Bone marrow (tissue), 2 donors: ENCODE measurements at places on chromosomes 7 and 10.

GRCh38 chr7:6160191-6160623, 112.2 kb downstream of the CYTH3 start:
- no peak for DNase-seq

GRCh38 chr10:76287856-76288255, 856.4 kb downstream of the LRMDA start:
- no peak for DNase-seq

DNA sequence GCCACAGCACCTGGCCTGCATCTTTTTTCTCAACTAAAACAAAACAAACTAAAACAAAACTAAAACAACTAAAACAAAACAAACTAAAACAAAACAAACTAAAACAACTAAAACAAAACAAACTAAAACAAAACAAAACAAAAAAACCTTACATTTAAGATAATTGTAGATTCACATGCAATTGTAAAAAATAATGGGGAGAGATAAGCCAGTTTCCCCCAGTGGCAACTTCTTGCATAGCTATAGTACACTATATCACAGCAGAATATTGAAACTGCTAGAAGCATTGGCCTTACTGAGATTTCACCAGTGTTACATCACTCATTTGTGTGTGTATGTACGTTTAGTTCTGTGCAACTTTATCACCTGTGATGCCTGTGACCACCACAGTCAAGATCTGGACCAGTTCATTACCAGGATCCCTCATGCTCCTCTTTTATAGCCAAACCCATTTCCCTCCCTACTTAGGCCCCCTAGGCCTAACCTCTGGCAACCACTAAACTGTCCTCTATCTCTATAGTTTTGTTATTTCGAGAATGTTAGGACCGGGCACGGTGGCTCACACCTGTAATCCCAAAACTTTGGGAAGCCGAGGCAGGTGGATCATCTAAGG, 9.3 kb downstream of the FXYD4 start:
- no peak for DNase-seq

DNA sequence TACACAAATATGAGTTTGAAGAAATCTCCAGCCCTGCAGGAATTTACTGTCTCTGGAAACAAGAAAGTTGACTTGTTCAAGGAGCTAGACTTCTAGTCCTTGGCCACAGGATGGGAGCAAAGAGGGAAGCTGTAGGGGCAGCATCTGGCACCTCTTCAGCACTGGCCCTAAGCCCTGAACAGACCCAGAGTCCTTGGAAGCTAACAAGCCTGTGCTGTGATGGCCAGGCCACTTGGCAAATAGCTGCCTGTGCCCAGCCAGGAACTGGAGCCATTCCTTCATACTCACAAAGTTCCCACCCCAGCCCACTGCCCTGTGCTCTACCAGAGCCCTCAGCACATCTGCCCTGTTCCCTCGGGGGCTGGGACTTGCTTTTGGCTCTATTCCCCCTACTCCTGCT, 9.4 kb upstream of the COL13A1 start:
- DNase-seq, result no peak

DNA sequence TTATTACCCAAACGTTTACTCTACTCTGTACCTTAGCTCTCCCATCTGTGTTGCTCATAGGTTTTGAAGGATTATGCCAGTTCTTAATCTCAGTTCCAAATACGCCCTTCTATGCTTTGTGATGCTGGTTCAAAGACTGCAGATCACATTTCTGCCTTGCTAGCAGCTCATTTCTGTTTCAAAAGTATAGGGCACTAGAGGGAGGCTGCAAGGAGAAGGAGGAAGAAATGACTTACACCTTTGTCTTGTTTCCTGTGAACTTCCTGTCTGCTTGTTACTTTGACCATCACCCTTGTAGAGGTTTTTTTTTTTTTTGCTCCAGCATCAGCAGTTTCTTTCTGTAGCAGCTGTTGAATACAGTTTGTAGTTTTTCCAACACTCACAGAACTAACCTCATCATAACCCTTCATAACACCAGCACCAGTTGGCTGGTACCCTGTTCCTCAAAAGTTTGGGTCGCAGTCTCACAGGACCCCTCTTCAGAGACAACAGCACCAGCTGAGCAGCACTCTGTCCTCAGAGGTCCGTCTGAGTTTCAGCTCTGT, 16.5 kb downstream of the SLK start:
- DNase-seq, result peak; percentile 87

DNA sequence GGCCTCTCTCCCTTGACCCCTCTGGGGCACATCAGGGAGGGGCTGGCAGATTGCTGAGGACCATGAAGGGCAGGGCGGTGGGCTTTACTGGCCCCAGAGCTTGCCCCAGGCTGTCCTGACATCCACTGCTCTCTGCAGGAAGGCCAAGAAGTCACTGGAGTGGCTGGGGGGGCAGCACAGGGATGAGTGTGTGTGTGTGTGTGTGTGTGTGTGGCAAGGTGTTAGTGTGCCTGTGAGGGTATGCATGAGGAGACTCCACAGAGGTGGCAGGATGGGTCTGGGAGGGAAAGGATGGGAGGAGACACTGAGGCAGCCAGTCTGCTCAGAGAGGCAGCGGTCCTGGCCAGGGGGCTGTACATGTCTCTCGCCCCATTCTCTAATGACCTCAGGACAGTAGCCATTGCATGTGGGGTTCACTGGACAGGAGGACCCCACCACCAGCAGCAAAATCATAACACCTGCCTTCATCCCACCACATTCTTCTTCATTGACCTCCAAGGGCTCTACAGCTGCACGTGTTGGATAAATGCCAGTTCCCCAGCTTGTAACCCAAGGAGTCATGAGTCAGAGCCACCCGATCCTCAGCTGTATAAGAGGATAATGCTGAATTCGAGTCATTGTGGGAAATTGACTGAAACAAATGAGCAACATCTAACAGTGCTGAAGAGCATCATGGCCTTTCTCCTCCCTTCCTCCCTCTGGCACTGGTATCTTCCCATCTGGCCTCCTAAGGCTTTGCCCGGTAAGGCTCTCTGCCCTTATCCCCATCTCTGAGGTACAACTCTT, 720.5 kb downstream of the GRID1 start:
- DNase-seq, result no peak

- no peak for DNase-seq
Observed at GRCh38 chr7:953547-954327, 743 bp downstream of the ADAP1 start.

DNA sequence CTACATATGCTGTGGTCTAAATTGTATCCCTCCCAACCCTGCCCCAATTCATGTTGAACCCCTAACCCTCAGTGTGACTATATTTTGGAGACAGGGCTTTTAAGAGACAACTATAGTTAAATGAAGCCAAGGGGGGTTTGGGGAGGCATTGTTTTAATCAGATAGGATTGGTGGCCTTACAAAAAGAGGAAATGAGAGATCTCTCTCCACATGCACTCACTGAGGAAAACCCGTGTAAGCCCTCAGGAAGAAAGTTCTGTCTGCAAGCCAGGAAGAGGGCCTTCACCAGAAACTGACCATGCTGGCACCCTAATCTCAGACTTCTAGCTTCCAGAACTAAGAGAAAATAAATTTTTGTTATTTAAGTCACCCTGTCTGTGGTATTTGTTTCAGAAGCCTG, 276.7 kb downstream of the KIF20B start:
- DNase-seq, result no peak

GRCh38 chr7:149773446-149774236, at the start of gene ZNF467:
Gene ZNF467 (minus strand): TSS chr7:149773588. CDS start chr7:149771032, 2,556 bp downstream.
- DNase-seq, result no peak

DNA sequence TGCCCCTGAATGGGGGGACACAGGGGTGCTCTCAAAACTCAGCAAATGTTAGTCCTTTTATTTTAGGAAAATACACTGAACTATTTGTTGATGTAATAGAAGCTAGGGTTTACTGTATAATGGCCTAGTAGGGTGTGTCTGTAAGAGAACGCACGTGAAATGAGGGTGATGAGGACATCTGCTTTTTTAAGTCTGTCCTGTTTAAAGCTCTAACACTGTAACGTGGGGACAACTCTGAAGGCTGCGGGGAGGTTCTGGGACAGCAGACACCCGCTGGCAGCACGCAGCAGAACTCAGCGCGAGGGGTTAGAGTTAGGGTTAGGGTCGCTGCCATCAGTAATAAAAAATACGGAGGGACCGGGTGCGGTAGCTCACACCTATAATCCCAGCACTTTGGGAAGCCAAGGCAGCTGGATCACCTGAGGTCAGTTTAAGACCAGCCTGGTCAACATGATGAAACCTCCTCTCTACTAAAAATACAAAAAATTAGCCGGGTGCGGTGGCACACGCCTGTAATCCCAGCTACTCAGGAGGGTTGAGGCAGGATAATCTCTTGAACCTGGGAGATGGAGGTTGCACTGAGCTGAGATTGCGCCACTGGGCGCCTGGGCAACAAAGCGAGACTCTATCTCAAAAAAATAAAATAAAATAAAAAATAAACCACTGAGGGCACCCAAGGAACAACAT, 98.0 kb downstream of the CTBP2 start:
- no peak for DNase-seq

GRCh38 chr10:78547397-78547796, 513.7 kb downstream of the RPS24 start:
- no peak for DNase-seq

GRCh38 chr7:23396222-23397015, 73.9 kb downstream of the IGF2BP3 start:
- DNase-seq, result no peak

DNA sequence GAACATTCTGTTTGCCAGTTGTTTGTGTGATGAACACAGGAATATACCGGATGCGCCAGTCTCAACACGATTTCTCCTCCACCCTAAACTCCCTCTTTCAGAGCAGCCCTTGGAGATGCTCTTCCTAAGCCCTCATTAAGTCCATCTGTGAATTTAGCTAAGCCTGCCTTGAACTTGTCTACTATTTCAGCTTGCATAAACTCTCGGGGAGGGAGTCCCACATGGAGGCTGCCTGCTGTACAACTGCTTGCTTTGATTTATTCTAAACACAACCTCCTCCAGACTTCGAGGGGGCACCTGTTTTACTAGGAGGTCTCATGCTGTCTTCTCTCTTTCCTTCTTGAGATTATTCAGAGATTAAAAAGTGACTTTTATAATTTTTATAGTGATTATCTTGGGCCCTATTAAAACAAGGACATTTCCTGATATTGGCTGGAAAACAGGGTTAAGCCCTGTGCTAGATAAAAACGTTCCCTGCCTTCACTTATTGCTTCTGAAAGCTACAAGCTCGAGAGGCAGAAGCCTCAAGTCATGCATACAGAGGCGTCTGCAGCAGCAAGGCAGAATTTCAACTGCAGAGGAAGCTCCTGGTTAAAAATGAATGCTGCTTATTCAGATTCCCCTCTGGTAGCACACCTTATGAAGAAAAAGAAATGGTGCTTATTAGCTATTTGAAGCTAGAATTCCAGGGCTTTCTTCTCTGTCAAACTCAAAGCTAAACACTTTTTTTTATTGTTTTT, 174.3 kb downstream of the FANK1 start:
- DNase-seq, result no peak

DNA sequence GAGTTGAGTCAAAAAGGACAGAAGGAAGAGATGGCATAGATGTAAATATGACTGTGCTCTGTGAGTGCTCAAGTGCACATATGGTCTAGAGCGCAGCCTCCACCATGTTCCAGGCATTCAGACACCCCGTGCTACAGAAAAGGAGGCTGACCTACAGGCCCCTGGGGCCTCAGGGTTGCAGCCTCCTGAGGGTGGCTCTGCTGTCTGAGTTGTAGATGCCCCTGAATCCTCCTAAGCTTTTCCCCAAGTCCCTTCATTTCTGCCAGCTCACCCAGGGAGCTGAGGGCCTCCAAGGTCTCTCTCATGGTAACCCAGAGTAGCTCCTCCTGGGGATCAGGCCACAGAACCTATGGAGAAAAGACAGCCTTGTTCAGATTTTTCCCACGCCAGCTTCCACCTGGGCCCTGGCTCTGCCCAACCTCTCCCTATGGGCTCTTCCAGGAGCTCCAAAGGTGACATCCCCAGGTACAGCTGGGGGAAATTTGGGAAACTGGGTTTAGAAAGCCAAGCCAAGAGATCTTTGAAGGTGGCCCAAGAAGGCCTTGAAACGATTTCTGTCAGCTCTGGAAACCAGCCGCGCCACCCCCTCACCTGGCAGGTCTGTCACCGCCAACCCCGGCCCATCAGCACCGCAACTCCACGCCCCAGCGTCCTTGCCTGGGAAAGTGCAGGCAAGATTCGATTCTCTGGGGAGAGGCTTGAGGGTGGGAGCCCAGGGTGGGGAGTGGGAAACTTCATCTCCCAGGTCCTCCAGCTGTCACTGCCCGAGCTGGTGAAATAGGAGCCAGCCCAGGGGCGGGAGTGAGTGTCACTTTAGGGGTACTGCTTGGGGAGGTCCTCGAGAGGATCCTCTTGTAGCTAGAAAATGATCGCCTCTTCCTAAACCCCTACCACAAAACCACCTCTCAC, 2.4 kb downstream of the ZNF467 start:
- no peak for DNase-seq

- DNase-seq, result no peak
Observed at GRCh38 chr10:19848226-19848985, 32.2 kb downstream of the PLXDC2 start.

- DNase-seq, result no peak
Observed at GRCh38 chr10:75071756-75072155, 39.7 kb upstream of the SAMD8 start.

GRCh38 chr7:109864230-109864629, 1226.7 kb upstream of the LRRN3 start:
- no peak for DNase-seq

GRCh38 chr10:31479752-31480151, 160.7 kb downstream of the ZEB1 start:
- no peak for DNase-seq

GRCh38 chr10:101569622-101570427, 18.2 kb downstream of the POLL start:
- DNase-seq, result no peak

DNA sequence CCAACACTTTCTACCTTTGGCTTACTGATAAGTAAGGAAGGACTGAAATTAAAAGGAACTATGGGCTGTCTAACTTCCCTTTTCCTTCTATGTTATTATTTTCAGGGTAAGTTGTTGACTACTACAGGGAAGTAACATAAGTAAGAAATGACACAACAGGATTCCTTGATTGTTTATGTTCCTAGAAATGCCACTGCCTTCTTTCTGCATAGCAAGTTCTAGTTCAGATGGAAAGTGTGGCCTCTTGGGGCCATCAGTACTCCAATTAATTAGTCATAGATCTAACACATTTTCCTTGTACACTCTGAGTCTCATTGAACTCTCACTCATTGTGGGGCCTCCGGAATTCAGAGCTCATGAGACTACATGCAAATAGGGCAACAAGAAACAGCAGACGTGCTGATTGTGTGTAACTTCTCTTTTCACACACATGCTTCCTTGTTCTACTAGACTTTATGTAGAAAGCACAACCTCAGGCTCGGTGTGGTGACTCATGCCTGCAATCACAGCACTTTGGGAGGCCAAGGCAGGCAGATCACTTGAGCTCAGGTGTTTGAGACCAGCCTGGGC, 35.3 kb upstream of the HIBADH start:
- DNase-seq, result peak; percentile 8

DNA sequence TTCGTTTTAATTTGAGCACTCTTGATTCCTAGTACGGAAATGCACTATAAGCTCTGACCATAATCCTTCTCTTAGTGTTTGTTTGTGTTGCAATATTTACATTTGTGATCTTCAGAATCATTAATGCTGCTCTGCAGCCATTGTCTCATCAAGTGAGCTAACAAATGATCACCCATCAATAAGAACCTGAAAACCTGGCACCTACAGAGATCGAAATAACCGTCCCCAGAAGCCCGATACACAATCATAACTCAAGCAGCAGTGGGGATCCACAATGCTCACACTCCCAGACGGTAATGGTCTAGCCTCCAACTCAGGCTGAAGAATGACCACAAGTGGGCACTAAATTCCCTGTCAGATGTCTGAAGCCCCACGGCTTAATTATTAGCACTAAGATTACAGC, 156.0 kb upstream of the NFE2L3 start:
- no peak for DNase-seq
